ENCODE measurements at places on chromosomes 16 and 17. TPM values are rescaled to one million over a fixed set of nuclear protein-coding genes. Genes with fewer than 3 reads are reported as not detected.
A peak's percentile ranks its signal among the peaks of the same experiment; 100 is the strongest.

DNA sequence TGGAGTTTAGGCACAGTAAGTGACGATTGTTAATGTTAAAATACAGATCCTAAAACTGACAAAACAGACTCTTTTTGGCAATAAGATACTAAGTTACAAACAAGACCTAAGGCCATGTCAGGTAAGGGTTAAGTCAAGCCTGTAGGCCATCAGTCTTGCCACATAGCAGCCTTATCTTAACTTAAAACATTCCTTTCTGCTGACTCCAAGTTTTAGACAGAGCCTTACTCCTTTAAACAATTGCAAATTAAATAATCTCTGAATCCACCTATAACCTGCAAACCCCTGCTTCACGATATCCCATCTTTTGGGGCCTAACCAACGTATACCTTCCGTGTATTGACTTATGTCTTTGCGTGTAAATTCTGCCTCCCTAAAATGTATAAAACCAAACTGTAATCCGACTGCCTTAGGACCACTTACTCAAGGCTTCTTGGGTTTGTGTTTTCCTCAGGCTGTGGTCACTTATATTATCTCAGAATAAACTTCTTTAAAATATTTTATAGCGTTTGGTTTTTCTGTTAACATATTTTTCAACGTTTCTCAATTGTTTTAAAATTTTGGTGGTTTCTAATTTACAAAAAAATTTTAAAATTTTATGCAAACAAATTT is 64.4 kb downstream of the EFCAB5 start:
- peaks cover 3% of the 10 kb centered on the region for H3K4me1 ChIP-seq
- H3K27me3 ChIP-seq: no peaks in the 10 kb centered on the region
- H3K27ac ChIP-seq: no peak overlapping the region
- no peak for DNase-seq

DNA sequence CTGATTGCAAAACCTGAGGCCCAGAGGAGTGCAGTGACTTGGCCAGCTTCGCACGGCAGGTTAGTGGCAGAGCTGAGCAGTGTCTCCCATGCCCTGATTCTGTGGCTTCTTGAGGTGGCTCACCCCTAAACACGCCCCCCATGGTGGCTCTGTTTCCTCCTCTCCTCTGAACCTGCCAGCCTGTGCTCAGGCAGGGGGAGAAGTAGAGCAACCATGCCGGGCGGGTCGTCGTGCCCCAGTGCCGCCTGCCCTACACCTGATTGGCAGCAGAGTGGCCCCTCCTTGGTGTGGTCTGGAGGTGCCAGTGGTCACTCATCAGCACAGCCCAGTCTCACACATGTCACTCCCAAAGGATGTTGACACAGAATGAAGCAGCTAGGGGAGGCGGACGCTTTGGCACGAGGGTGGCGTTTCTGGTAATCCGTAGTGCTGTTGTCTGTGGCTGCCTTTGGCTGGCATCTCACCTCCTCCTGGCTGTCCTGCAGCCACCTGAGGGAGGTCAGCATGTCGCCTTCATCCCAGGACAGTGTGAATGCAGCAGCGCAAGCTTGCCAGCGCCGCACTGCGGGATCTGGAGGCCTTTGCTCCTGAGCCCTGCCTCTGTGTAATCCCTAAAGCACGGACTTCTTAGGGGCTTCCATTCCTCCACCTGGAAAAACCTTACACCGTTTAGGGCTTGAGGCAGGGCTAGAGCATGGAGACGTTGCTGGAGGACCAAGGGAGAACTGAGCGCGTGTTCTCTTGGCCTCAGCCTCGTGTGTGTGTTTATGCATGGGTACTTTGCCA is 294.7 kb downstream of the SEC14L1 start:
- peaks cover 80% of the 10 kb centered on the region for H3K4me1 ChIP-seq
- H3K27me3 ChIP-seq: no peaks in the 10 kb centered on the region
- H3K36me3 ChIP-seq: peaks cover 10% of the 10 kb centered on the region
- H3K4me3 ChIP-seq: peak overlapping the region; percentile 92
- no peak for DNase-seq
- H3K27ac ChIP-seq: peak overlapping the region; percentile 97

Gene VMO1
- total RNA-seq: not detected

DNA sequence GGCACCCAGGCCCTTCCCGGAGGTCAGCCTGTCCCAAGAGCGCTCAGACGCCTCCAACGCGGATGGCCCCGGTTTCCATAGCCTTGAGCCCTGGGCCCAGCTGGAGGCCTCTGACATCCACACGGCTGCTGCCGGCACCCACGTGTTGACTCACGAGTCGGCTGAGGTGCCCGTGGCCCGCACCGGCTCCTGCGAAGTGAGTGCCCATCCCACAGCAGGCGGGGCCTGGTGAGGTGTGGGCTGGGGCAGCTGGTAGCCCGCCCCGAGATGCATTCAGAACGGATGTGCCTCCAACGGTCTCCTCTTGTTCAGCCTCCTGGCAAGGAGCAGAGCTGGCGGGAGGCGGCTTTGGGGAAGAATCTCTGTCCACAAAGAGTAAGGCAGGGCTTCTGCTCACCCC is 2.7 kb downstream of the WDR90 start:
- peaks cover 1% of the 10 kb centered on the region for H3K4me1 ChIP-seq
- H3K27me3 ChIP-seq: no peaks in the 10 kb centered on the region
- no peak overlapping the region for H3K27ac ChIP-seq
- no peak overlapping the region for H3K4me3 ChIP-seq

DNA sequence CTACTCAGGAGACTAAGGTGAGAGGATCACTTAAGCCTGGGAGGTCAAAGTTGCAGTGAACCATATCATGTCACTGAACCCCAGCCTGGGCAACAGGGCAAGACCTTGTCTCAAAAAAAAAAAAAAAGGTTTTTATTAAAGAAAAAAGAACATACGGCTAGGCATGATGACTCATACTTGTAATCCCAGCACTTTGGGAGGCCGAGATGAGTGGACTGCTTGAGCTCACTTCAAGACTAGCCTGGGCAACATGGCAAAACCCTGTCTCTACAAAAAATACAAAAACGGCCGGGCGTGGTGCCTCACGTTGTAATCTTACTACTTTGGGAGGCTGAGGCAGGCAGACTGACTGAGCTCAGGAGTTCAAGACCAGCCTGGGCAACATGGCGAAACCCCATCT is 38.4 kb downstream of the RANBP10 start:
- no peak for DNase-seq
- peaks cover 7% of the 10 kb centered on the region for H3K36me3 ChIP-seq
- H3K27me3 ChIP-seq: no peaks in the 10 kb centered on the region
- H3K4me1 ChIP-seq: peaks cover 2% of the 10 kb centered on the region
- H3K4me3 ChIP-seq: no peak overlapping the region
- no peak overlapping the region for H3K27ac ChIP-seq

Gene SLC2A4
- 0.56 TPM for total RNA-seq

DNA sequence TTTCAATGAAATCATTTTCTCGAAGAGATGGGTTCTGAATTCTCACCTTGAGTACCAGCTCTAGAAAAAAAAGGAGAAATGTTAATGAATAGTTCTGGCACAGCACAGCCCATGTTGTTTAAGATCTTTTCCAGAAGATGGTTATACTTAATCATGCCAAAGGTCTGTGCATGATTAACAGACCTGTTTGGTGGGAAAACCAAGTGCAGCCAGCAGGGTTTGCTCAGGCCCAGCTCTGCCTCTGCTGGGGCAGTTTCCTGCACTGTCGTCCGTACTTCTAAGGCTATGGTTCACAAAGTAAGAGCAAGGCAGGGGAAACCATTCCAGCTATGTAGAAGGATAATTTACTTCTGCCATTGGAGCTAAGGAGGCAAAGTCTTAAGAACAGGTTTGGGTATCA is 10.7 kb downstream of the ANKRD40 start:
- no peak overlapping the region for H3K4me3 ChIP-seq
- no peak for DNase-seq
- H3K27ac ChIP-seq: peak overlapping the region; percentile 35
- H3K27me3 ChIP-seq: no peaks in the 10 kb centered on the region
- peaks cover 23% of the 10 kb centered on the region for H3K4me1 ChIP-seq
- peaks cover 27% of the 10 kb centered on the region for H3K36me3 ChIP-seq

- no peak for DNase-seq
- H3K4me3 ChIP-seq: no peak overlapping the region
- H3K4me1 ChIP-seq: peaks cover 16% of the 10 kb centered on the region
- no peaks in the 10 kb centered on the region for H3K27me3 ChIP-seq
Measured at GRCh38 chr17:63639125-63639524, 16.9 kb downstream of the MAP3K3 start.

DNA sequence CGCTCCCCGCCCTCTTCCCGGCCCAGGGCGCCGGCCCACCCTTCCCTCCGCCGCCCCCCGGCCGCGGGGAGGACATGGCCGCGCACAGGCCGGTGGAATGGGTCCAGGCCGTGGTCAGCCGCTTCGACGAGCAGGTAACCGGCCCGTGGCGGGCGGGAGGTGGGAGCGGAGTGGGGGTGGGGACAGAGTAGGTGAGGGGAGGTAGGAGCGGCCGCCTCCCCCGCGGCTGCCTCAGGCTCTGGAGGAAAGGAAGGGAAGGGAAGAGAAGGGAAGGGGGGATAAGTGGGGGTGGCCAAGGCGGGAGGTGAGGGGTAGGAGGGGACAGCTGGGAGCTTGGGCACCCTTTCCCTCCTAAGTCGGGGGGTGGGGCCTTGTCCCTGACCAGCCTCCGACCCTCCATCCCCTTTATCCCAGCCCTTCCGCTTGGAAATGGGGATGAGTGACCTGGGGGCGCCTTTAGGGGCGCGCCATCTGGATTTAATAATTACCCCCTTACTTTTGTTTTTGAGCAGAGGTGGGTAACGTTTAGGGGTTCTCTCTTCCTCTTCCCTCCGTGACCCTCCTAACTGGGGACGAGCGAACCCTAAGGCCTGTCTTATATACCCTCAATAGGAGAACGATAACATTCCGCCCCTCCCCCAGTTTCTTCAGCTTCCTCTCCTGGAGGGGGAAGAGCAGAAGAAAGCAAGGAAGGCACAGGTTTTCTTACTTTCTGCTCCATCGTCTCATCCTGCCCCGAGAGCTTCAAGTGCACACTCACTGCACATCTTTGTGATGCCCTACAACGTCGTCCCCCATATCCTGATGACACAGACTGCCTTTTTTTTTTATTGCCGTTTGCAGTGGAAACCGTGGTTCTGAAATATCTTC is 694 bp downstream of the NF1 start:
- H3K4me3 ChIP-seq: peak overlapping the region; percentile 93
- no peaks in the 10 kb centered on the region for H3K27me3 ChIP-seq
- H3K27ac ChIP-seq: peak overlapping the region; percentile 83
- peaks cover 11% of the 10 kb centered on the region for H3K4me1 ChIP-seq
- peak; percentile 26 for DNase-seq
- H3K36me3 ChIP-seq: no peaks in the 10 kb centered on the region

- peaks cover 31% of the 10 kb centered on the region for H3K27me3 ChIP-seq
- peaks cover 22% of the 10 kb centered on the region for H3K4me1 ChIP-seq
- H3K36me3 ChIP-seq: no peaks in the 10 kb centered on the region
- H3K4me3 ChIP-seq: no peak overlapping the region
- H3K27ac ChIP-seq: no peak overlapping the region
Measured at GRCh38 chr17:82331345-82331939, 2.1 kb downstream of the SECTM1 start.

GRCh38 chr16:80202831-80203413 is 337.9 kb upstream of the DYNLRB2 start:
- no peak for DNase-seq
- H3K4me1 ChIP-seq: no peaks in the 10 kb centered on the region
- H3K4me3 ChIP-seq: no peak overlapping the region
- peaks cover 12% of the 10 kb centered on the region for H3K27me3 ChIP-seq
- no peaks in the 10 kb centered on the region for H3K36me3 ChIP-seq
- no peak overlapping the region for H3K27ac ChIP-seq

DNA sequence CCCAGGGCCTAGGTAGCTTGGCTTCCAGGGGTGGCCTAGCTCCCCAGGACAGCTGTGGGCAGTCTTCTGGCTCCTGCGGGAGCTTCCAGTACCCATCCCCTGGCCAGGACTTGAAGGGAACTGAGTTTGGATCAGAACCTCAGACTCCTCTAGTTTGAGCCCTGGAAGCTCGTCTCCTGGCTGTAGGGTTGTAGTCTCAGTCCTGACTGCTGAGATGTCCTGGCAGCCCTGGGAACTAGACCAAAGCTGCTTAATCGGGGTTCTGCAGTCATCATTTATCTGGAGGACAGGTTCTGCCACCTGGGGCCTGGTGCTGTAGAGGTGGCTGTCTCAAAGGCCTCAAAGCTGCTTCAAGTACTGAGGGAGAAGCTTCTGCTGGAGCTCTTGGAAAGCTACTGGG is 163.7 kb downstream of the WSCD1 start:
- peaks cover 8% of the 10 kb centered on the region for H3K27me3 ChIP-seq
- no peak overlapping the region for H3K4me3 ChIP-seq
- H3K36me3 ChIP-seq: no peaks in the 10 kb centered on the region
- no peak for DNase-seq
- H3K27ac ChIP-seq: no peak overlapping the region

DNA sequence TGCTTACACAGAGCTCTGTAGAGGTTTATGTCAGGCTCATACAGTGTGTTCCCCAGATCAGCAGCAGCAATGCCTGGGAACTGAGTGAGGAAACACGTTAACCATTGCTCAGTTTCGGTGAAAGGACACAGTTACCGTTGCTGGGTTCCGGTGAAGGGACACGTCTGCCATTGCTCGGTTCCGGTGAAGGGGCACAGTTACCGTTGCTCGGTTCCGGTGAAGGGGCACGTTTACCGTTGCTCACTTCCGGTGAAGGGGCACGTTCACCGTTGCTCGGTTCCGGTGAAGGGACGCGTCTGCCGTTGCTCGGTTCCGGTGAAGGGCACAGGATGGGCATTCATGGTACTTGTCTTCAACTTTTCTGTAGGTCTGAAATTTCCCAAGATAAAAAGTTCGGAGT is 81.7 kb downstream of the MRM3 start:
- H3K36me3 ChIP-seq: no peaks in the 10 kb centered on the region
- no peak overlapping the region for H3K27ac ChIP-seq
- H3K27me3 ChIP-seq: peaks cover 51% of the 10 kb centered on the region
- DNase-seq: no peak
- H3K4me3 ChIP-seq: no peak overlapping the region

GRCh38 chr17:17958982-17959381 is 13.2 kb downstream of the TOM1L2 start:
- peak overlapping the region; percentile 98 for H3K27ac ChIP-seq
- peaks cover 68% of the 10 kb centered on the region for H3K4me1 ChIP-seq
- peak overlapping the region; percentile 78 for H3K4me3 ChIP-seq

Gene GJC1
- total RNA-seq: 7.8 TPM

- no peaks in the 10 kb centered on the region for H3K27me3 ChIP-seq
- H3K36me3 ChIP-seq: peaks cover 30% of the 10 kb centered on the region
- no peak overlapping the region for H3K27ac ChIP-seq
- H3K4me3 ChIP-seq: no peak overlapping the region
Measured at GRCh38 chr17:46063241-46063640, 64.2 kb downstream of the STH start.
